ENCODE measurements at places on chromosomes 7 and 10. TPM values are rescaled to one million over a fixed set of nuclear protein-coding genes. Genes with fewer than 3 reads are reported as not detected.

DNA sequence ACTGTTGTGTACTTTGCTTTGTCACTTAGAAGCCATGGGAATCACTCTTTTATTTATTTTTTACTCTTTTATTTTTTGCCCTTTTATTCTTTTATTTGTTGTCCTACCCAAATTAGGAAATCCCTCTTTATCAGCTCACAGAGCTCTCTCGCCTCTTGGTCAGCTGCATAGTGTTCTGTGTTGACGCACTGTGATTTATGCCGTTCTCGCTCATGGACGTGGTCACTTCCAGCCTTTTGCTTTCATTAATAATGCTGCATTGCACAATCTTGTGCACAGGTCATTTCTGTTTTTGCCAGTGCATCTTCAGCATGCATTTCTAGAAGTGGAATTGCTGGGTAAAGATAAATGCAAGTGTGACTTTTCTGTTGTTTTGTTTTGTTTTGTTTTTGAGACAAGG lies 42.3 kb downstream of the FBH1 start:
- no peaks in the 10 kb centered on the region for H3K27me3 ChIP-seq
- peaks cover 63% of the 10 kb centered on the region for H3K36me3 ChIP-seq
- DNase-seq = no peak

GRCh38 chr7:149257146-149257545 lies 4.8 kb upstream of the ZNF783 start:
- no peak overlapping the region for H3K4me3 ChIP-seq
- no peaks in the 10 kb centered on the region for H3K27me3 ChIP-seq
- peaks cover 4% of the 10 kb centered on the region for H3K4me1 ChIP-seq
- DNase-seq = no peak

DNA sequence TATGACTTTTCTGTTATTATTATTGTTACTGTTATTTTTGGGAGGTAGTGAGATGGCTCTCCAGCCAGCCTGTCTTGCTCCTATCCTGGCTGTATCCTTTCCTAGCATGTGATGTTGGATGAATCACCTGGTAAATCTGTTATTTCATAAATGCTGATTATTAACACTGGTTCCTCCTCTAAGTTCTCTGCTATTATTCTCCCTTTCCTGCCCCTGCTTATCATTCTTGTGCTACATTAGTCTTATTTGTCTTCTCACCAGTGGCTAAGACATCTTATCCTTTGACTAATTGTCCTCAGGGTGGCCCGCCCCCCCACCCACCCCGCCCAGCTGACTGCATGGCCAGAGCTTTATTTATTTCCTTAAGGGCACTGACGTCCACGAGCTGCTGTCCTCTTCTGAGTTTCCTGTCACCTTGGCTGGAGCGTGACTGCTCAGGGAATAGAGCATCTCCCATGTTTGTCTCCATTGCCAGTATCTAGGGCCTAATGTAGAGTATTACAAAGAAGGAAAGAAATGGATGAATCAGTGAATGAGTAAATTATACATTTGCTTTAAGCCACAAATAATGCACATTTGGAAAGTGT lies 110.1 kb upstream of the KLF6 start:
- no peaks in the 10 kb centered on the region for H3K27me3 ChIP-seq
- H3K27ac ChIP-seq = no peak overlapping the region
- DNase-seq = no peak
- H3K4me1 ChIP-seq = peaks cover 10% of the 10 kb centered on the region

GRCh38 chr7:39085590-39086049 lies 107.9 kb downstream of the POU6F2 start:
- no peaks in the 10 kb centered on the region for H3K36me3 ChIP-seq
- no peaks in the 10 kb centered on the region for H3K4me1 ChIP-seq
- H3K27ac ChIP-seq = no peak overlapping the region

- H3K4me1 ChIP-seq = no peaks in the 10 kb centered on the region
- DNase-seq = no peak
- no peaks in the 10 kb centered on the region for H3K27me3 ChIP-seq
- H3K27ac ChIP-seq = no peak overlapping the region
- H3K36me3 ChIP-seq = no peaks in the 10 kb centered on the region
- no peak overlapping the region for H3K4me3 ChIP-seq
Observed at GRCh38 chr7:21923658-21924057, 22.0 kb downstream of the CDCA7L start.

- DNase-seq = no peak
- peaks cover 56% of the 10 kb centered on the region for H3K4me1 ChIP-seq
- peak overlapping the region; percentile 50 for H3K4me3 ChIP-seq
- H3K27me3 ChIP-seq = no peaks in the 10 kb centered on the region
Observed at GRCh38 chr7:134865001-134865845, 85.8 kb downstream of the CALD1 start.

GRCh38 chr10:116241085-116241484 lies 31.9 kb downstream of the GFRA1 start:
- no peaks in the 10 kb centered on the region for H3K36me3 ChIP-seq
- H3K27ac ChIP-seq = no peak overlapping the region
- H3K4me1 ChIP-seq = no peaks in the 10 kb centered on the region
- no peaks in the 10 kb centered on the region for H3K27me3 ChIP-seq
- H3K4me3 ChIP-seq = no peak overlapping the region

- DNase-seq = no peak
- H3K4me1 ChIP-seq = no peaks in the 10 kb centered on the region
- no peaks in the 10 kb centered on the region for H3K27me3 ChIP-seq
- no peak overlapping the region for H3K27ac ChIP-seq
- no peaks in the 10 kb centered on the region for H3K36me3 ChIP-seq
- H3K4me3 ChIP-seq = no peak overlapping the region
Observed at GRCh38 chr10:90328896-90329295, 528.9 kb downstream of the HTR7 start.

Gene LRIT1
- not detected for total RNA-seq

Gene OIT3
- not detected for total RNA-seq

Gene PRKRIP1
- 23.6 TPM for total RNA-seq

Gene MYL10
- total RNA-seq = not detected

Gene ACSL5
- total RNA-seq = 9.3 TPM
